Activated naive CD8-positive, alpha-beta T cell treated with anti-CD3 and anti-CD28 coated beads, Interleukin-2, amount 10 ng/mL, durations not matched to agents 7 days and 5 days (primary cell): ENCODE measurements at places on chromosomes 4 and X. TPM values are rescaled to one million over a fixed set of nuclear protein-coding genes. Genes with fewer than 3 reads are reported as not detected.

The GSX2 gene
- total RNA-seq = not detected

The SLC10A6 gene
- total RNA-seq = not detected

The C1QTNF7 gene
- total RNA-seq = not detected

The MEPE gene
- not detected for total RNA-seq

The TMSB15A gene
- 0.62 TPM for total RNA-seq

The CCNB3 gene
- total RNA-seq = 1.2 TPM

DNA sequence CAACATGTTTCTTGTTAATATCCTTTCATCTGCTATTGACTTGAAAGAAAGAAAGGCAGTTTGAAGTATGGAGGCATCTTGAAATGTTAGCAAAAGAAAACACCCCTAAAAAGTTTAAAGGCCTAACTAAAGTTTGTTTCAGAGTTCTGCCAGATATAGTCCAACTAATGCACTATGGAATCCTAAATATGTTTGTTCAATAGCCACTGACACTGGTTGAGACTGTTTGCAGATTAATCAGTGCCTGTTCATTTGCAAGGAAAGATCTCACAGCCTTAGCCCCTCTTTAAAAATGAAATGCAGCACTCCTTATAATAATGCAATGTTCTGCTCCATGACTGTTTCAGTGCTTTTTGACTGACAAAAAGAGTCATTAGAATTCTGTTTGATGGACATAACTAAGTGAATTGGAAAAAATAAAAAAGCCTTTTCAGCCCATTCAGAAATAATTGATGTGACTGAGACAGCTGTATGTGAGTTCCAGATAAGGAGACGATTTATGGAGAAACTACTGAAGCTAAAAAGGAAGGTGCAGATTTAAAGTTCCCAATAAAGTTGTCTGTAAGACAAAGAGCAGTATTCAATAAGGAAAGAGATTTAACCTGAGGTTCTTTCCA, 192.0 kb downstream of the PCDH7 start:
- no peak for DNase-seq

DNA sequence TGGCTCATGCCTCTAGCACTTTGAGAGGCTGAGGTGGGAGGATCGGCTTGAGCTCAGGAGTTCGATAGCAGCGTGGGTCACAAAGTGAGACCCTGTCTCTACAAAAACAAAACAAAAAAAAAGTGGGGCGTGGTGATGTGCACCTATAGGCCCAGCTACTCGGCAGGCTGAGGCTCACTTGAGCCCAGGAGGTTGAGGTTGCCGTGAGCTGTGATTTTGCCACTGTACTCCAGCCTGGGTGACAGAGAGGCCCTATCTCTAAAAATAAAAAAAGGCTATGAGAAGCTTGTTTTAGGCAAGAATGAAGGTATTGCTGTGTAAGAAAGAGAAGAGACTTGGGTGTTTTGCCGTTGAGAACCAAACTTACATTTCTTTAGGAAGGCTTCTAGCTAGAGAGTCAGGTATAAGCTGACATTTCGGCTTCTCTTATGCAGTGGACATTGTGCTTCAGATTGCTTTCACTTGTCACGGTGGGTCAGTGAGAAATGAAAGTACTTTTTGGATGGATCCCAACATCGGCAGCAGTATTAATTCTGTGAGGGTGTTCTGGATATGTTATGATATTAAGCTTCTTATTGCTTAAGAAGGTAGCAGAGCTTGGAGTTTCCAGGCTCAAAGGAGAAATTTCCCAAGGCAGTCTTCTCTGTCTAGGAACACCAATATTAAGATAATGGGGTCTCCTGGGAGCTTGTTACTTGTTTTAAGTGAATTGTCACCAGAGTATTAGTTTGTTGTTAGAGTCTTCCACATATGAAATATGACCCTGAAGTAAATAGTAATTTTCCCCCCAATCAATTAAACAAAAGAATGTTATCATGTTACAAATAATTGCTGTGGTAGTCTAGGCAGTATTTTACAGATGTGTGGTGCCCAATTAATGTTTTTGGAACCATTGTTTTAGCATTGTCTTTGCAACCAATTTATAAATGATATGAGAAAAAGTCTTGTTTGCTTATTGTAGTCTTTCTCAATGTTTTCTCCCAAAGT, 17.6 kb downstream of the TMEM131L start:
- DNase-seq = no peak

DNA sequence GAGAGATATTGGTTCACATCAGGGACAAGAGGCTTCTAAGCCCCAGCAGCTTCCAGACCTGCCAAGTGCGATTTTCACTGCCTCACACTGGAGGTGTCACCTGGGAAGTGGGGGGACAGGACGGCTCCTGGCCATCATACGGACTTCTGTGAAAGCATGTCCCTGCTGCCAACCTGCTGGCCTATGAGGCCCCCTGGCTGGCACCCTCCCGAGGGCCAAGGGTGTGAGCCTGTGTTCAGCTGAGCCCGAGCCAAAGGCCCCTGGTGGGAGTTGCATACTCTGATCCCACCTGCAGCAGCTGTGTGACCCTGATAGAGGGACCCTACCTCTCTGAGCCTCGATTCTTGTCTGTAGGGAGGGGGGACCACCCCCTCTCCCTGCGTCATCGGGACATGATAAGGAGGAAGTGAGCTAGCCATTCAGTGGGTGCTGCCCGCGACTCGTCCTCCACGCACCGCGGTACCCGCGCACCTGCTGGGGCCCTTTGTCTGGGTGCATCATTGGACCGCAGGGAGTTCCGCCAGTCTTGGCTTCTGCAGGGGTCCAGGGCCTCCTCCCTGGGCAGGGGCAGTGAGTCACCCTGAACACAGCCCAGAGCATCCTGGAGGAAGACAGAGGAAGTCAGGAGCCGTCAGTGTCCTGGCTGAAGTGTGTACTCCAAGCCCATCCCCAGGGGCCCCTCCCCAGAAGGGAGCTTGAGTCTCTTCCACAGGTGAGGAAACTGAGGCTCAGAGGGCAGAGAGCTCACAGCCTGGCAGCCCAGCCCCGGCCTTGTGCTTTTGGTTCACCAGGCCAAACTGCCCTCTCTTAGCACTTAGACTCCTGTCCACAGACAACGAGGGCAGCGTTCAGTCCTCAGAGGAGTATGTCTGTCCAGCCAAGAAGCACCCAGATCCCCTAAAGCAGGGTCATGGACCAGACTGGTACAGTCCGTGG, 24.1 kb downstream of the C4orf50 start:
- no peak for DNase-seq

DNA sequence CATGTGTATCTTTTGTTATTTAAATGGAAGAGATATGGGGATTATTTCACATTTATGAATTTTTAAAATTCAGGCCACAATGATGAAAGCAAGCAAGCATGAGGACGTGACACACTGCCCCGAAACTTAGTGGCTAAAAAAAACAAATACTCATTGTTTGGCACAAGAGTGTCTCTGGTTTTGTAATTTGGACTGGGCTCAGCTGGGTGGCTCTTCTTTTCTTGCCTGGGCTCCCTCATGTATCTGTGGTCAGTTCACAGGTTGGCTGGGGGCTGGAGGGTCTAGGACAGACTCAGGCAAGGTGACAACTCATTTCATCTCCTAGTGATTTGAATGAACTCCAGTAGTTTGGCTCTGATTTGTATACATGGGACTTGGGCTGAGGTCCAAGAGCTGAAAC, 238.4 kb upstream of the PRKX start:
- DNase-seq = no peak

- no peak for DNase-seq
Observed at GRCh38 chrX:40933132-40933705, 152.0 kb upstream of the USP9X start.

GRCh38 chr4:110586131-110586850, 36.6 kb downstream of the PITX2 start:
- DNase-seq = no peak

GRCh38 chr4:147198411-147199051, 252.9 kb upstream of the TTC29 start:
- no peak for DNase-seq

DNA sequence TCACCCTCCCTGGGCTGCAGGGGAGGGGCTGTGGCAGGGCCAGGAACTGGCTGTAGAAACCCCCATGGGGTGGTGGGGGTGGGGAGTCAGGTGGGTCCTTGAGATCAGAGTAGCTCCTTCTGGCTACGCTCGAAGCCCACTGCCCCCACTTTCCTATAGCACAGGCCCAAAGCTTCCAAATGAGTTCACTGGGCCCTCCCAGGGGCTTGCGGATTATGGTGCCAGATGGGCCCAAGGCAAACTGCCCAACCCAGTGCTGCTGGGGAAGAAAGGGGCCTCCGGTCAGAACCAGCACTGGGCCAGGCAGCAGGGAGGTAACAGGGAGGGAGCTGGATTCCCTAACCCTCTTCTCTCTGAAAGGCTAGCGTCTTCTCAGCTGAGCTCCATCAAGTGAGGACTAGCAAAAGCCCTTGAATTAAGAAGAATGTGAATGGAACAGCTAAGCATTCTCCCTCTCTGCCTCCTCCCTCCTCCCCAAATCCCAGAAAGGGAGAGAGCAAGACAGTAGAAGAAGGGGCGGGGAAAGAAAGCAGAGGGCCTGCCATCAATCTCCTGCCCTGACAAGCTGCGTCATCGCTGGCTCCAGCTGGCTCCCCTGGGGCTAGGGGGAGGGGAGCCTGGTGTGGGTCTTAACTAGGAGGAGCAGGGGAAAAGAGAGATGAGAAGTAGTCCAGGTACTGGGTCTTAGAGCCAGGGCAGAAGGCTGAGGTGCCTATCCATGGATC, 34.7 kb downstream of the FRMPD3 start:
- DNase-seq = no peak

DNA sequence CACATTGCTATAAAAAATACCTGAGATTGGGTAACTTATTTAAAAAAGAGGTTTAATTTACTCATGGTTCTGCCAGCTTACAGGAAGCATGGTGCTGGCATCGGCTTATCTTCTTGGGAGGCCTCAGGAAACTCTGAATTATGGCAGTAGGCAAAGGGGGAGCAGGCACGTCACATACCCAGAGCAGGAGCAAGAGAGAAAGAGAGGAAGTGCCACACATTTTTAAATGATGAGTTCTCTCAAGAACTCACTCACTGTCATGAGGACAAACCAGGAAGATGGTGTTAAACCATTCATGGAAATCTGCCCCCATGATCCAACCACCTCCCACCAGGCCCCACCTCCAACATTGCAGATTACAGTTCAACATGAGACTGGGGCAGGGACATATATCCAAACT, 10.0 kb upstream of the AFF1 start:
- DNase-seq = no peak

DNA sequence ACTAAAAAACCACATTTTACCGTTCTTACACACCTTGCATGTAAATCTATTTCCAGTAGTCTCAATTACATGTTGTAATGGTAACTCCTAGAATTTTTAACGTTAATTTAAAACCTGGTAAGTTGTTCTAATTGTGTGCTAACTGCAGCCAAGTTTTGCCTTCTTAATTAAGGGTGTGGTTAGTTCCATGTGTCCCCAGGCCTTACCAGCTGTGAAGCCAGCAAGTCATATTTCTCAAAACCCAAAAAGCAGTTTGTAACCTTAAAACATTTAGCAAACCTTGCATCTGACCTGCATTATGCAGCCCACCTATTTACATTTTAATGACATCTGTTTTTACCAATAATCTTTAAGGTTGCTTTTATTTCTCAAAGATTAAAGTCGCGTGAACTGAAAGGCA, 18.4 kb upstream of the FAM47E start:
- no peak for DNase-seq

DNA sequence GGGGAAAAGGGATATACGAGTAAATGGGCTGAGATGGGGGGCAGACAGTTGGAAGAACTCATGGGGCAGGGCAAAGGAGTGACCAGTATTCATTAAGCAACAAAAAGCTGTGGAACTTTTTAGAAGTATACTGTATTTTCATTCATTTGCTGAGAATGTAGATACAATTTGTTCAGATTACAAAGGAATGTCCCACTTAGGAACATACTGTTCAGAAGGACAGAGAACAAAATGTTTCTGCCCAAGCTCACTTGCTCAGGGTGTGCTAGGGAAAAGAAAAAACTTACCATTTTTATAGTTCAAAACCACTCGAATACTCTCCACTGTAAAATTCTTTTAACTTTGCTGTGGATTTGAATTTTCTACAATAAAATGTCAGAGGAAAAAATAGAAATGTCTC, 135.2 kb upstream of the AFF2 start:
- DNase-seq = no peak

DNA sequence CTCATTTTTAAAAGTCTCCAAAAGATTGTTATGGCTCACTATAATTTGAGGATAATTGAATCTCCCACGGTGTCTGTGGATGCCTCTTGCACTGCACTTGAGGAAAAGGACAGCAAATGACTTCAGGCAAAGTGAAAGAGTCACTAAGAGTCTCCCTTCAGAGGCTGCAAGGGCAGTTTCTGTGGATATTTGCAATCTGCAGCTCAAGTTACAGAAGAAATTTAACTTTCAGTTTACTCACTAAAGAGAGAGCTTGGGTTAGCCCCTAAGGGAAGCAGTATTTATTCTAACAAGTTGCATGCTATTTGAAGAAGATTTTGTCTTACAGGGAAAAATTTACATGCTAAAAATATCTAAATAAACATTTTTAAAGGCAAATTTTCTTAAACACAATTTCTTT, 912.0 kb upstream of the TENM3 start:
- DNase-seq = no peak

DNA sequence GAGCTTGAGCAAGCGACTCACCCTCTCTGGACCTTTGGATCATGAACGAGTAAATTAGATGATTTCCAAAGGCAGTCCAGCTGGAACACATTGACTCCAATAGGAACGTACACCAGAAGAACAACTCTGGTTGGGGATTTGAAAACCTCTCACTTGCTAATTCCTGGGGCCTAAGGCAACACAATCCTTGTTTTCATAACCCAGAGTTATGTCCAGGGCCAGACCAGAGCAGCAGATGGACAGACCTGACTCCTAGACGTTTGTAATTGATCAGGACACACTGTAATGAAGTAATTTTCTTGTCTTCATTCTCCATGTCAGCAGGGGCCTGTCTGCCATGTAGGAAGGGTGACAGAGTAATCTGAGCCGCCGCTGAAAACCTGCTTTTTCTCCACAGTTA, 283.9 kb downstream of the IDS start:
- no peak for DNase-seq

DNA sequence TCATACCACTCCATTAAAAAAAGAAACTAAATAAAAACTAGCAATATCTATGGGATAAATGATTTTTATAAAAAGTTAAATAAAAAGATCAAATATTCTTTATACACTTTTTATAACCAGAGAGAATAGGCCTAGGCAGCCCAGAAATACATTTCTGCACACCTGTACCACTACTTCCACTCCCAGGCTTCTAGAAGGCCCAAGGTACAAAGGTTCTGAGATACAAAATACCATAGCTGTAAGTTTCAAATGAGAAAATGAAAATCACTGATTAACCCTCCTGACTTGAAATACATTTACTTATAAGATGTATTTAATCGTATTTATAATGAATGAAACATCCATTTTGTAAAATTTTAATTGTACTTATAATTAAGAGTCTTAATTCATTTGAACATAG, 226.5 kb upstream of the MAB21L2 start:
- no peak for DNase-seq

- DNase-seq = no peak
Observed at GRCh38 chr4:62709618-62710252, 1509.6 kb downstream of the ADGRL3 start.

GRCh38 chrX:20382518-20383297, 116.0 kb upstream of the RPS6KA3 start:
- DNase-seq = no peak

DNA sequence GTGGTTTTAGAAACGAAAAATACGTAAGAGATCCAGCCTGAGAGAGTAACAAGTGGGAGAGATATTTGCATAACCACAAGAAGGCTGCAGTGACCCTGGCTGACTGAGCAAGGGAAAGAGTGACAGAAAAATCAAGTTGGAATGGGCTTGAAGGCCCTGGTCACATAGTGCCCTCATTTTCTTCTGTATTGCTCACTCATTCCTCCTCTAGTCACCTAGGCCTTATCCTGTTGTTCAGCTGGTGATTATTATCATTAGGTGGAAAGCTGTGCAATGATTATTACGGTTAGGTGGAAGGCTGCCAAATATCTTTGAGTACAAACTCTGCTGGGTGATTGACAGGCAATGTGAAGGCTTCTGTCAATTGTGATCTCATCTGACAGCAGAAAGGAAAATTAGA, 2384.1 kb downstream of the PCDH7 start:
- DNase-seq = no peak
